ENCODE measurements at places on chromosomes 11 and 22.

GRCh38 chr11:3080104-3080503 is 22.9 kb upstream of the CARS1 start:
- no peak for DNase-seq

- peak; percentile 52 for DNase-seq
Observed at GRCh38 chr11:108135845-108136544, 14.6 kb downstream of the ACAT1 start.

GRCh38 chr11:19813158-19813879 is 100.7 kb downstream of the NAV2 start:
- DNase-seq: no peak

DNA sequence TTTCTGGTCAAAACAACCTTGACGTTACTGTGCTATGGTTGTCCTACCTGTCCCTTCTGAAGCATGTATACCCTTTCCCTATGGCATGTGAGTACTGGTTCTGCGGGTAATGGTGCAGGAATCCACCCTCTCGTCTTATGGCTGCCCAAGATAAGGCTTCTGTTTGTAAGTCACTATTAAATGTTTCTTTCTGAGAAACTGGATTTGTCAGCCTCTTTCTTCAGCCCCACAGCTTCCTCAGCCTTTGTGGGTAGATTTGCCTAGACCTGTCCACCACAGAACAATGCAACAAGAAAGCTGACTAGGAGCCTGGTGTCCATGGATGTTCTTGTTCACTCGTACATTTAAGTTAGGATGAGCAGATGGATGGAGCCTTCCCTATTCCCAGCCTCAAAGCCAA is 14.4 kb downstream of the MMP7 start:
- DNase-seq: no peak

- DNase-seq: no peak
Observed at GRCh38 chr11:82080160-82080559, 653.5 kb downstream of the FAM181B start.

- DNase-seq: no peak
Observed at GRCh38 chr22:24529898-24530297, 25.0 kb downstream of the GUCD1 start.

DNA sequence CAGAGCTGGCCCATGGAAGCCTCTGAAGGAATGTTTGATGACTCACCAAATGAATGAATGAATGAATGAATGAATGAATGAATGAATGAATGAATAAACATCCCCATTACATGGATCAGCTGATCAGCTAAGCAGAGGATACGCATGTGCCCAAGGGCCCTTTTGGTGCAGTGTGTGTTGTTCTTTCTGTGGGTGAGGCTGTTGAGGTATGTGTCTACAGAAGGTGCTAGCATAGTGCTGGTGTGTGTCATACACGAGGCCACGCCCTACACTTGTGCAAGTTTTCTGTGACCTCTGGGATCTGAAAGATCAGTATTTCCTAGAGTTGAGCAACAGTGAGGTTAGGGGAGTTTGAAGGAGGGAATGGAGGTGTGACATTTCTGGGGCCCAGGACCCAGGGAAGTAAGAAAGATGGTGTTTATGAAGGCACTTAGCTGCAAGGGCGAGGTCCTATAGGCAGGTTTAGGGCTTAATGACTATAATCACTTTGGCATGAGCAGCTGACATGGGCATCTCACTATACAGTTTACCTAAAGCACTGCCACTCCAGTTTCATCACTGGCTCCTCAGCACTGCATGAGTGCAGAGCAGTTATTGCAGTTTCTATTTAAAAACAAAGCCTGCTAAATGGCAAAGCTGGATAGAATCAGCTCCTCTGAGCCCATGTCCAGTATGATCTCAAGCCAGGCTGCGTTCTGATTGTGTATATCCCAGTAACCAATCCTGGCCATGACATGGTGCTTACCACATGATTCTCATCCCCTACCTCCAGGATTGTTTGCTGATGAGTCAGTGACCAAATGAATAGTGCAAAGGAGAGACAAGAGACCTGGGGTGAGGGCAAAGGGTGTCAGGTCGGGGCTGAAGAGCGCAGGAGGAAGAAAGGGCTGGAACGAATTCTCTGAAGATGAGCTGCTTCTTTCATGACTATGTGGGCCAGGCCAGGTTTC is 36.4 kb upstream of the E2F8 start:
- no peak for DNase-seq

GRCh38 chr11:43427971-43428370 is 69.3 kb downstream of the TTC17 start:
- no peak for DNase-seq

DNA sequence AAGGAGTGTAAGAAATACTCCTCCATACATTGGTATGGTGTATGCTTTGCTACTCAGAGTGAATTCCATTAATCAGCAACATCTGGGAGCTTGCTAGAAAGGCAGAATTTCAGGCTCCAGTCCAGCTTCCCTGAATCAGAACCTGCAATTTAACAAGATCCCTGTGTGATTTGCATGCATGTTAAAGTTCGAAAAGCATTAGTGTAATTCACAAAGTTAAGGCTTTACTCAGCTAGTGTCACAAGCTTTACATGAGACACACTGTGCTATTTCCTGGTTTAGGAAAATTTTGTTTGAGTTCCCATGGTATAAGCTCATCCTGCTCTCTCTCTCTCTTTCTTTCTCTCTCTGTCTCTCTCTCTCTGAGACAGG is 37.0 kb upstream of the HEPHL1 start:
- DNase-seq: no peak

GRCh38 chr11:80007616-80008015 is 566.8 kb upstream of the TENM4 start:
- DNase-seq: no peak

DNA sequence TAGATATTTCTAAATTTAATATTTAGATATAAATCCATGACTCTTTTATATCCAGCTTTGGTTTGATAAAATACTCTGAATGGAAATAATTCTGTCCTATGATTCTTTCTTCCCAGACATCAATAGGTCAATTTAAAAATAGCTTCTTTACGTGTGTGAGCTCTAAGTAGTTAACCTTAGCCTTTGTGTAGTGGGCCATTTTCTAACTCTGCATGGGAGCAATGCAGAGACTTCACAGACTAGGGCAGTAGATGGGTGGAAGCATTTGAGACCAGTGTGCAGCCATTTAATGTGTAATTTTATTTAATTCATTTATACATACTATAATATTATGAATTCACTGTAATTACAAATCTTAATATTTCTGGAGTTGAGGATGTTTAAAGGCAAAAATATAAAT is 23.8 kb downstream of the GAS2 start:
- no peak for DNase-seq

DNA sequence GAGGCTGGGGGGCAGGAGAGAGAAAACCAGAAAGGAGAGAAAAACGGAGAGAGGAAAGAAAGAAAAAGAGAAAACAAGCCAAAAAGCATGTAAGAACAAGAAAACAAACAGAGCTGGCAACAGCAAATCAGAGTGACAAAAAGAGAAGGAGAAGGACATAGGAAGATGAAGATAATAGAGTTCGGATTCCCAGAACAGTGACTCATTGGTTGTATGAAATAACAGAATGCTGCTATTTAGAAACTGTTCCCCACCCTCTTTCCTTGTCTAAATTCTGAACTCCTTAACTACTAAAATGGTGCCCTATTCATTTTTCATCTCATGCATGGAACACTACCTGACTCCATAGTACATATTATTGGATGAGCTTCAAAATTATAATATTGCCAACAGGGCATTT is 317.4 kb downstream of the C11orf87 start:
- no peak for DNase-seq

DNA sequence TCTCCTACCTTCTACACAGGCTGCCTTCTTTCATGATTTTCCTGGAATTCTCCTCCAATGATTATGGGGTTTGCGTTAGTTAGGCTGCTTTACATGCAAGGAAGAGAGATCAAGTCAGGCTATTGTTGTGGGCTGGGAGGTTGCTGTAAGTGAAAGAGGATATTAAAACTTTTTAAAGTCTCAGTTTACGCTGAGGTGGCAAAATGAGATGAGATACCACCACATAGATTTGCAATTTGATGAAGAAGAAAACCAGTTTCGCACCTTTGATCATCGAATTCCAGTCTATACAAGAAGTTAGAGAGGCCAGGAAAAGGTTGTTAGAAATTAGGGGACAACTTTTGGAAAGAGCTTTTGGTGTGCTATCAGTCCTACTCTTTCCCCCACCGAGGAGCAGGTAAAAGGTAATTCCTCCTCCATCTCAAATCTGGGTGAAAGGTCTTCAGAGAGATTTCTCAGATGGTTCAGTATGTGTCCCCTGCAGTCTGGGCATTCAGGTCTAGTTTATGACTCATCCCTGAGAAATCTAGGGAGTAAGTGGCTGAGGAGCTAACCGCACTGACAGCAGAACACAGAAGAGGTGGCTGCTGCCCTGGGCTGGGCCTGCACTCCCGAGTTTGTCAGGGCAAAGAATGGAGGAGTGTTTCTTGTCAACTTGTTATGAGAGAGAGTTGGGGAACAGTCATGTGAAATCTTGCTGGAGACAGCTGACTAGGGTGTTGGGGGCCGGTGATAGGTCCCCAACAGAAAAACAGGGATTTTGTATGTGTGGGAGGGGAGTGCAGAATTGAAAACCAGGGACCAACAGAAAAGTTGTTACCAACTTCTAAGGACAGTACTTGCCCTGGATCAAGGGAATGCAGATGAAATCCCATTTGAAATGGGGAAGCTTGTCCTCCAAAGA is 34.7 kb downstream of the CCDC83 start:
- no peak for DNase-seq

DNA sequence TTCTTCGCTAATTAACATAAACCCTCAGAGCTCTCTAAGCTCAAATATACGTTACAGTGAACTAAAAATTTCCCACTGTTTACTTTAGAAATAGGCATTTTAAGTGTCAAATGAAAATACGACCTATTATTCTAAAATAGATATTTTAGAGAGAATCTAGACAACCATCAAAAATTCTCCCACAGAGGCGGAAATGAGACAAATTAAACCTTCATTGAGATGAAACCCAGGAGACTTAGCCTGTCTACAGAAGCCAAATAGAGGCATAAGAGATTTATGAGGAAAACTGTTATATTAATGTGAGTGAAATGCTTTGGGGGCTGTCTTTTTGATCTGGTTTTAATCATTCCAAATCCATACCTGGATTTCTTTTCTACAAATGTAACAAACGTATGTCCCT is 232.0 kb upstream of the GRIA4 start:
- DNase-seq: no peak

DNA sequence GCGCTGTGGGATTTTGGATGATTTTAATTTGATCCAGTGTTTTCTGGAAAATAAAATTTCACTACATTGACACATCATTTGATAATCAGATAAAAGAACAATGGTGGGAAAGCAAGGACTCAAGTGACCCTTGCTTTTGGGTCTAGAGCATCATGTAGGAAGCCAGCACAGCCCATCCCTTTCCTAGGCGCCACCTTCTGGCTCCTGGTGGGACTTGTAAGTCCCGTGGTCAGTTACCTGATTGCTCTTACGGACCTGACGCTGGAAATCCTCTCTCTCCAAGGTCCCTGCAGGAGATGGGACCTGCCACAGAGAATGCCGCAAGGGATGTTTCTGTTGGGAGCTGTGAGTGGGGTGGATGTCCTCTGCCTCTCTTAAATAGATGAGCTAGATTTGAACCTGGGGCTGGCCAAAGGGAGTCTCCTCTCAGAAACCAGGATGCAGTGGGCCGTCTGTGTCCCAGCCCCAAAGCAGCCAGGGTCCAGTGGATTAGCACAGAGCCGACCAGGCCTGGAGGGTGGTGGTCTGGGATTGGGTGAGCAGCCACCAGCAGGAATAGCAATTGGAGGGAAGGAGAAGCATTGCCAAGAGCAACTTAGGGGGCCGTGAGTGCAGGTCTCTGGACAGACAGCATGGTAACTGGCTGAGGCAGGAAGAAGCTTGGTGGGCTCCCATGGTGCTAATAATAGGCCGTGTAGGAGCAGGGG is 21.7 kb downstream of the TIMP3 start:
- DNase-seq: peak; percentile 31

DNA sequence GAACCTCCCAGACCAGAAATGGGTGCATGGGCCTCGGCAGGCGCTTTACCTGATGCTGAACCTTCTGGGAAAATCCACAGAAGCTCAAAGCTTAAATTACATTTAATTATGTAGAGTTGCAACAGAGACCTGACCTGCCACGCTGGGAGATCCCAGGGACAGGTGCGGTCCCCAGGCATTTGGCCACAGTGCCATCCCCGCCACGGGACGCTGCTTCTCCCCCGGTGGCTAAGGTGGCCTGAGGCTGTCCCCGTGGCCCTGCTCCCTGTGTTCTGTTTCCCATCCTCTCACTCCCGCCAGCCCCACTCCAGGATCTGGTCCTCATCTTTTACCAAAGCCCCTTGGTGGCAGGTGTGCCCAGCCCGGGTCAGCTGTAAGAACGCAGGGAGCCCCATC is 39.6 kb downstream of the GRAMD4 start:
- no peak for DNase-seq

GRCh38 chr11:19683141-19683805 is 29.4 kb upstream of the NAV2 start:
- no peak for DNase-seq

- no peak for DNase-seq
Observed at GRCh38 chr11:34567733-34568132, 53.2 kb upstream of the EHF start.

- DNase-seq: no peak
Observed at GRCh38 chr22:33180356-33180755, 122.2 kb upstream of the SYN3 start.

GRCh38 chr11:35608502-35608901 is 9.8 kb upstream of the FJX1 start:
- no peak for DNase-seq

- DNase-seq: no peak
Observed at GRCh38 chr11:123093739-123094138, 31.8 kb upstream of the HSPA8 start.

- DNase-seq: no peak
Observed at GRCh38 chr22:42879371-42880021, 22.4 kb upstream of the ARFGAP3 start.

GRCh38 chr11:92595052-92595451 is 370.4 kb downstream of the FAT3 start:
- DNase-seq: no peak

DNA sequence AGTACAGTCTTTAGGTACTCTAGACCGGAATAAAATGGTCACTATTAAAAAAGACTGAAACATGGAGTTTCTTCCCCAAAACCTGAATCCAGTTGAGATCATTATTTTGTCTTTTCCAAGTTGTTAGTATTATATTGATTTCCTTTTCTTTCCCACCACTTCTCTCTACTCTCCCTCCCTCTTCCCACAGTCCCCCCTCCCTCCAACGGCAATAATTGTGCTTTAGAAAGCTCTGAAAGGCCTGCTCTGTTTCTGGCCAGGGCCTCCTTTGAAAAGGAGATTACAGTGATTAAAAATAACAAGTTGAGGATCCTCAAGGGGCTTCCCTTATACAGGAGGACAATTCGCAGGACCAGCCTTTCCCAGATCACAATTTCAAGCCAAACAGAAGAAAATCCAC is 3.5 kb downstream of the SPON1 start:
- DNase-seq: no peak

DNA sequence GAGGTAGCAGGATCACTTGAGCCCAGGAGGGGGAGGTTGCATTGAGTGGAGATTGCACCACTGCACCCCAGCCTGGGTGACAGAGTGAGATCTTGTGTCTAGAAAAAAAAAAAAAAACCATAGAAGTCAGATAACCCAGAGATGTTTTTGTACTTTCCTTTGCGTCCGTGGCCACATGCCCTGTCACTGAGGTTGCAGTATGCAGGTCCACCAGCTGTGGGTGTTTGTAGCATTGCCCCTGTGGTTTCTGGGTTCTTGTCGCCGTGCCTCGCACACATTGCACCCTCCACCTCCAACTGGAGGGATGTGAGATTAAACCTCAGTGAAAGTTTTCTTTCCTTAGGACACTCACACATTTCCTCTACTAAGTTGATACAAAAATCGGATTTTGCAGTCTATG is 70.3 kb downstream of the TNRC6B start:
- DNase-seq: peak; percentile 59

Measured in stimulated activated CD4-positive, alpha-beta T cell treated with anti-CD3 and anti-CD28 coated beads, Interleukin-15, amount 100 ng/mL, for 24 hours (primary cell).